ENCODE measurements at places on chromosomes 7 and 10. TPM values are rescaled to one million over a fixed set of nuclear protein-coding genes. Genes with fewer than 3 reads are reported as not detected.

The ZP3 gene
- 2.0 TPM for polyA plus RNA-seq

The ASB4 gene
- 1.0 TPM for polyA plus RNA-seq

The LIPN gene
- polyA plus RNA-seq: not detected

The MEIG1 gene
- 33.1 TPM for polyA plus RNA-seq

The A1CF gene
- 0.12 TPM for polyA plus RNA-seq

The CRPPA gene
- polyA plus RNA-seq: 1.5 TPM

The FAM20C gene
- 14.0 TPM for polyA plus RNA-seq

The DNAJC30 gene
- polyA plus RNA-seq: 27.7 TPM

The NPC1L1 gene
- polyA plus RNA-seq: 0.83 TPM

The RHBDD2 gene
- 161 TPM for polyA plus RNA-seq

The ZNF425 gene
- polyA plus RNA-seq: 3.4 TPM

The PGAM2 gene
- 298 TPM for polyA plus RNA-seq

The ALOX5 gene
- polyA plus RNA-seq: 11.4 TPM

The SGMS1 gene
- 30.6 TPM for polyA plus RNA-seq

The JCAD gene
- 57.4 TPM for polyA plus RNA-seq

The FBXO24 gene
- 112 TPM for polyA plus RNA-seq

The HOXA5 gene
- 7.6 TPM for polyA plus RNA-seq

The ITIH2 gene
- 0.41 TPM for polyA plus RNA-seq

The ST7 gene
- polyA plus RNA-seq: 25.3 TPM

The APBB1IP gene
- polyA plus RNA-seq: 3.0 TPM
